ENCODE measurements at places on chromosomes 5 and 9.

DNA sequence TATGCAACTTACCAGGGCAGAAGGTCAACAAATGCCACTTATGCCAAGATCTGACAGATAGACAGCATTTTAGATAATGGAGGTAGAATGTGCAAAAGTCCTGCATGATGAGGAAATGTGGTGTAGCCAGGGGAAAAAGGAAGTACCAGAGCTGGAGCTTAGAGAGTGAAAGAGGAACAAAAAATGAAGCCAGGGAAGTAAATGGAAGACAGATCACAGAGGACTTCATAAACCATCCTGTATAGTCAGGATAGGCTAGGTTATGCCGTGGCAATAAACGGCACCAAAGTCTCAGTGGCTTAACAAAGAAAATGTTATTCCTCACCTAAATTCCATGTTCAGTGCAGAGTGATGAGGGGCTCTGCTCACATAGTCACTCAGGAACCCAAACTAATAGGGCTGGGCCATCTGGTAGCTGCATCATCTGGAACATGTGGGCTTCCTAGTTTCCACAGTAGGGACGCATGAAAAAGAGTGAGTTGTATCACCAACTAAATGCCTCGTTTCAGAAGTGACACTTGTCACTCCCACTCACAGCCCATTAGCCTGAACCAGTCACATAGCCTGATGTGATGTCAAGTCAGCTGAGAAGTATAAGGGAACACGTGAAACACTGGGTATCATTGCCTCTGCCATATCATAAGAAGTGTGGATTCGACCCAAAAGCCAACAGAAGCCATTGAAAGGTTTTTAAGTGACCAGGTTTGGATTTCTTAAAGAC, 70.3 kb downstream of the SH3RF2 start:
- DNase-seq: no peak

GRCh38 chr9:18353473-18353872, 120.5 kb upstream of the ADAMTSL1 start:
- DNase-seq: no peak

GRCh38 chr5:8949908-8950307, 596.0 kb downstream of the SEMA5A start:
- DNase-seq: no peak

DNA sequence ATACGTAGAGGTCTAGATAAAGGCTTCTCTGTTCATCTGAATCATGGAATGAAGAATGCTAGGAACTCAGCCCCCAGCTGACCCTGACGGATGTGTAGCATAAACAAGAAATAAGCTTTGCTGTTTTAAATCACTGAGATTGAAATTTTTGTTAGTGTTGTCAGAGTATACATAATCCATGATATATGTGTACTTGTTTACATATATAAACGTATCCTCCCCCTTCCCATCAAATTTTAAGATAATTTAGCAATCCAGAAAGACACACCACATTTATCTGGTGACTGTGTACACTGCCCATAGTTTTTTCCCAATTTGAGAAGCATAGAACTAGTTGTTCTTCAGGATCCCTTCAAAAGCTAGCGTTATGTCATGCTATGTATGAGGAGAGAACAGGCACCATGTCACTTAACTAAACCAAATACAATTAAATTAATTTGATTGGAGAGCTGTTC, 80.8 kb upstream of the OSMR start:
- DNase-seq: no peak

GRCh38 chr5:66346869-66347268, 202.8 kb downstream of the SREK1 start:
- no peak for DNase-seq

- no peak for DNase-seq
Measured at GRCh38 chr5:176822793-176823481, 12.6 kb downstream of the UNC5A start.
